Stimulated activated CD4-positive, alpha-beta T cell treated with anti-CD3 and anti-CD28 coated beads, Interleukin-4, amount 100 ng/mL, for 1 hour (primary cell): ENCODE measurements at places on chromosomes 1 and 21.
A peak's percentile ranks its signal among the peaks of the same experiment; 100 is the strongest.

DNA sequence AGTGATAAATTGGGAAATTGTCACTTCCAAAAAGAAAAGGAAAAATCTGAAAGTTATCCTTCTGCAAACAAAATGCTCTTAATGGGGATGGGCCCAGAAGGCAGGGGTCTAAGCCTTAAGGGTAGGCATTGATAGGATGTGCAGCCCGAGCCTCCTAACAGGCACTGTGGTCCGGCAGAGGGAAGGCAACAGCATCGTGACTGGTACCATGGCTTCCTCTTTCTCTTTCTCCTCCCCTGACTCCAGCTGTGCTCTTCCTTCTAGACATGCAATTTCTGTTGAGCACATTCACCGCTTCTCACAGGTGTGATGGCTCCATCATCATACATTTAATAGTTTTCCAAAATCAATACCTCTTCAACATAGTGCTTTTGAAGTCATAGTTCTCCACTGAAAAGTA is 91.5 kb downstream of the SELENOF start:
- DNase-seq: no peak

DNA sequence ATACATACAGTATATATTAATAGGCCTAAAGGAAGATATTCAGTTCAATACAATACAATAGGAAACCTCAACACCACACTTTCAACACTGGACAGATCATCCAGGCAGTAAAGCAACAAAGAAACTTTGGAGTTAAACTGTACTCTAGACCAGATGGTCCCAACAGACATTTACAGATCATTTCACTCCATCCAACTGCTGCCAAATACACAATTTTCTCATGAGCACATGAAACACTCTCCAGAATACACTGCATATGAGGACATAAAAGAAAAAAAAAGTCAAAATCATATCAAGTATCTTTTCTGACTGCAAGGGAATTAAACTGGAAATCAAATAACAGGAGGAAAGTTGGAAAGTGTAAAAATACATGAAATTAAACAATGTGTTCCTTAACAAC is 607.5 kb upstream of the BRINP3 start:
- DNase-seq: no peak

GRCh38 chr1:168271636-168272035 is 9.0 kb upstream of the TBX19 start:
- no peak for DNase-seq

- DNase-seq: no peak
Measured at GRCh38 chr21:45156459-45156858, 82.1 kb downstream of the ADARB1 start.

GRCh38 chr21:44013380-44014088 is 1.4 kb downstream of the TRAPPC10 start:
- peak; percentile 42 for DNase-seq

GRCh38 chr1:8349961-8350360 is 32.0 kb downstream of the SLC45A1 start:
- DNase-seq: no peak

DNA sequence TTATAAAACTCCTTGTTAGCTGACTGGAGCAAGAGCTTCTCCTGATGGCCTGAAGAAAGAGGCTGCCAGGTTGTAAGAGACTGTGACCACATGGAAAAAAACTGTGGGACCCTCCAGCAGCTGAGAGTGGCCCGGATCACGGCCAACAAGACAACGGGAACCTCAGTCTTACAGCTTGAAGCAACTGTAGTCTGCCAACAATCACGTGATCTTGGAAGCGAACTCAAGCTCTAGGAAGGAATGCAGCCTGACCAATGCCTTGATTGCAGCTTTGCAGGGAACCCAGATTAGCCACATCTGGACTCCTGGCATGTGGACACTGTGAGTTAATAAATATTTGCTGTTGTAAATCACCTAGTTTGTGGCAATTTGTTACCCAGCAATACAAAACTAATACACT is 442.6 kb upstream of the PRMT6 start:
- DNase-seq: no peak

DNA sequence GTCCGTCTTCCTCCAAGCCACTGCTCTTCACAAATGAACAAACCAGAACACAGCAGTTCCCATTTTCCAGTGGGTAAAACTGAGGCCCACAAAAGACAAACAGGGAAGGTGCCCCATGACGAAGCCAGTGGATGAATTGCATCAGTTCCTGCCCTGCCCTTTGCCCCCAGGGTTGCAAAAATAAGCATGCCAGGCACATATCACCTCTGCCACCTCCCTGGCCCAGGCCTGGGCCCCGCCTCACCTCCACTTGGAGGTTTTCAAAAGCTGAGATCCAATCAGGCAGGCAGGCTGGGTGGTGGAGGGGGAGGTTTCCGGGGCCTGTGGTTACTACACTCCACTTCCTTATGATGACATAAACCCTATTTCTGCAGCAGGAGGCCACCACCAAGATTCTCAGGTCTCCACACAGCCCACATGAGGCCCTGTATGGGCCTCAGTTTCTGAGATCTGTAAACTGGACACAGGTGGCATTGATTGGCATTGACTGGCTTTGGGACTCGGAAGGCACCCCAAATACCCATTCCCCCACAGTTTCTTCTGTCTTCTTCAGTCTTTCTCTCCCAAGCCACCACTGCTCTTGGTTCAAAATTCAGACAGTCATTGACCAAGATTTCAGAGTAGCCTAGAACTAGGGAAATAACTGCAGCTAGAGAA is 4.1 kb downstream of the KIF21B start:
- peak; percentile 83 for DNase-seq

- DNase-seq: peak; percentile 77
Measured at GRCh38 chr1:151311589-151312331, 15.5 kb downstream of the PI4KB start.

DNA sequence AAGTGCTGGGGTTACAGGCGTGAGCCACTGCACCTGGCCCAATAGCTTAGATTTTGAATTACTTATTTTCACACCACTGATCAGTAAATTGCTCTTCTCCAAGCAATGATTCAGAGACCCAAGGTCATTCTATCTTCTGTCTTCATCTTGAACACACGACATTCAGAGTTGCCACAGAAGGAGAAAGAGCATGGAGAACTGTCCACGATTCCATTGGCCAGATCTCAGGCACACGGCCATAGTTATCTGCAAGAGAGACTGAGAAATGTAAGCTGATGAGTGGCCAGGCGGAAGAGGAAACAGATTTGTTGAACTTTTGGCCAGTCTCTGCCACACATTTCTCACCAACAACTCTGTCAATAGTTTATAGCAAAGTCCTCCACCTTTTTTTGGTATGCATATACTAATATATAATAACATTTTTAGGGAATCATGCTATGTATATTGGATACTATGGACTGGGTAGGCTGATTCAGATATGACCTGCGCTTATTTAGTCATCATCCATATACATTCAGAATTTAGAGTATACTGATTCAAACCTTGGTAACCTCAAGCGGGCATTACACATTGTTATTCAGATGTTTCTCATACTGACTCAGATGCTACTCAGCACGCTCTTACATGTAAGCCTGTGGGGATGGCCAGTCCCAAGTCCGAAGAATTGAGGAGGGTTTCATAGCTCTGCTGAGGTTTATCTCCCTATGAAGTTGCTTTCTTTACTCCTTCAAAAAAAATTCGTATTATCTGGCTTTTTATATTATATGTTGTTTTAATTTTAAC is 25.5 kb upstream of the CAP1 start:
- no peak for DNase-seq

DNA sequence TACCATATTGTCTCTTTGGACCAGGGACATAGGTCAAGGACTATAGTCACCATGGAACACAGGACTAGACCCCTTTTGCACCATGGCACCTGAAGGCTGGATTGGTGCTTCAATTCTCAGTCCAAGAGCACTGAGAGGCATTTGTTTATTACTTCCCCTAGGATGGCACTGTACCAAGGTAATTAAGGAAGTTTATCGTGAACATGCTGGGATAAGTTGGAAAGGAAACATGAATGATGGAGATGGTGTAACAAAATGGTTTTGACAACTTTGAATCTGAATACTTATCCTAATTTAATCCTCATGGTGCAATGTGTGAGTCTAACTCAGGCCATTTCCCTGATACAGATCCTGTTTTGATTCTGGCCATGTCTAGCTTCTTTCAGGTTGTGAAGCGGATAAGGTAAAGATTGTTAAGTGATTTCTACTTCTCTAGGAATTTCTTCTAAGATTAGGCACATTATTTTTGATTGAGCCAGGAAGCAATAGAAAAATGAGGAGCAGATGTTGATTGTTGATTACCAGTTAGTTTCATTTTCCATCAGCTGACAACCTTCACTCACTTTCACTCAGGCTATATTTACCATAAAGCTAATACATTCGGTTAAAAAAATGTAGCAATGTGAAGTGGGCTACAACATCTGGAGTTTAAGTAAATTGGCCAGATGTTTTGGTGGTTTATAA is 37.3 kb upstream of the SIPA1L2 start:
- DNase-seq: no peak

DNA sequence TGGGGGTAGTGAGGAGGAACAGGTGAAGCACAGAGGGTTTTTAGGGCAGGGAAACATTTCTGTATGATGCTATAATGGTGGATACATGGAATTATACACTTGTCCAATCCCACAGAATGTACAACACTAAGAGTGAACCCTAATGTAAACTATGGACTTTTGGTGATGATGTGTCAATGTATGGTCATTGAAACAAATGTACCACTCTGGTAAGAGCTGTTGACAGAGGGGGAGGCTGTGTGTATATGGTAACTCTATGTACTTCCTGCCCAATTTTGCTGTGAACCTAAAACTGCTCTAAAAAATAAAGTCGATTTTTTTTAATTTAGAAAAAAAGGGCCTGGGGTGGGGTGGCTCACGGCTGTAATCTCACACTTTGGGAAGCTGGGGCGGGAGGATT is 22.9 kb downstream of the ASAP3 start:
- no peak for DNase-seq

DNA sequence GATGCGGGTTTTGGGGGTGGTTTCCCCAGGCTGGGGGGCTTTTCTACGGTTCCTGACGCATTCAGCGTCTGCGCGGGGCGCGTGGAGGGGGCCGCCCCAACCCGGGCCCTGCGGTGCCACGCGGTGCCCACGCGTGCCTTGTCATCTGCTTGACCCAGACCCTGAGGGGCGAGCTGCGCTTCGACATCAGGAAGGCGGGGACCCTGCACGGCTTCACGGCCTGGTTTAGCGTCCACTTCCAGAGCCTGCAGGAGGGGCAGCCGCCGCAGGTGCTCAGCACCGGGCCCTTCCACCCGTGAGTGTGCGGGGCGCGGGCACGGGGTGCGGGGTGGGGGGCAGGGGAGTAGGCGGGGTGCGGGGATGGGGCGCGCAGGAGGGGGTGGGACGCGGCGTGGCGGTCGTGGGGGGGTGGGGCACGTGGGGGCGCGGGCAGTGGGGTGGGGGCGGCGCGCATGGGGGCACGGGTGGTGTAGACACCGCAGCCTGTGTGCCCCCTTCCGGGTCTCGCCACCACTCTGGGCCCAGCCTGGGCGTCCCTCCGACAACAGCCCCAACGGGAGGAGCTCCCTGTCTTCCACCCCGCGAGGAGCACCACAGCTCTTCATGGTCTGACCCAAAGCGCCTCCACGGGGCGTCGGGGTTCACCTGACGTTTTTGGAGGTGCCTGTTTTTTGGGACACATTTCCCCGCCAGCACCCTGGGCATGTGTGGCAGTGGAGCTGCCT is 26.3 kb downstream of the PRMT2 start:
- DNase-seq: no peak

GRCh38 chr1:27659497-27660299 is 12.3 kb downstream of the IFI6 start:
- peak; percentile 82 for DNase-seq

- no peak for DNase-seq
Measured at GRCh38 chr1:82090104-82090503, 289.4 kb downstream of the ADGRL2 start.

DNA sequence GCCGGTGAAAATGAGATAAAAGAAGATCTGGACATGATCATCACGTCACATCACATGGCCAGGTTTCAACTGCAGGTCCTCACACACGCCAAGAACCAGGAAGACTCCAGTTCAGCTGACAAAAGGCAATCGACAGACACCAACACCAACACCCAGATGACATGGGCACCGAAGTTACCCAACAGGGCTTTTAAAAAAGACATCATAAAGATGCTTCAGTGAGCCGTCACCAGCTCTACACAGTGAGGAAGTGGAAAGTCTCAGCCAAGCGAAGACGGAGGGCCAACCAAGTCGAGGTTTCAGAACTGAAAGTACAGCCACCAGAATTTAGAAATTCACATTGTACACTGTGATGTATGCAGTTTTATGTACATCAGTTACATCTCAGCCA is 154.3 kb upstream of the COL6A1 start:
- no peak for DNase-seq

GRCh38 chr21:38351176-38351959 is 94.6 kb downstream of the KCNJ15 start:
- DNase-seq: no peak

GRCh38 chr1:20610970-20611369 is 22.1 kb downstream of the CDA start:
- DNase-seq: no peak

GRCh38 chr1:100578201-100578600 is 40.3 kb downstream of the GPR88 start:
- DNase-seq: no peak

- no peak for DNase-seq
Measured at GRCh38 chr1:224698015-224698451, 81.9 kb downstream of the CNIH3 start.

DNA sequence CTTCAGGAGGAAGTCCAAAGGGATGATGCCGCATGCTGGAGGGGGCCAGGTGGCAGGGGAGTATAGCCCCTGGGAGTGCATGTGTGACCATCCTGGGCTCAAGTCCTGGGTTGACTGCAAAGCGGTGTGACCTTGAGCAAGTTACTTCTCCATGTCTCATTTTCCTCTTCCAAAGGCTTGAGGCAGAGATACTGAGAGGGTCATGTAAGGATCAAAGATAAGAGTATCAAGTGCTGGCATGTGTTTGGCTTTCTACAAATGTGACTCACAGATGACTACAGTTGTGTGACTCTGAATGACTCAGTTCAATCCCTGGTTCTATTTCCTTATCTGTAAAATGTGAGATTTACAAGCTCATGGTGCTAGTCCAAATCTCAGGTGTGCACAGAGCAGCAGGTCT is 26.1 kb downstream of the PROK1 start:
- no peak for DNase-seq

DNA sequence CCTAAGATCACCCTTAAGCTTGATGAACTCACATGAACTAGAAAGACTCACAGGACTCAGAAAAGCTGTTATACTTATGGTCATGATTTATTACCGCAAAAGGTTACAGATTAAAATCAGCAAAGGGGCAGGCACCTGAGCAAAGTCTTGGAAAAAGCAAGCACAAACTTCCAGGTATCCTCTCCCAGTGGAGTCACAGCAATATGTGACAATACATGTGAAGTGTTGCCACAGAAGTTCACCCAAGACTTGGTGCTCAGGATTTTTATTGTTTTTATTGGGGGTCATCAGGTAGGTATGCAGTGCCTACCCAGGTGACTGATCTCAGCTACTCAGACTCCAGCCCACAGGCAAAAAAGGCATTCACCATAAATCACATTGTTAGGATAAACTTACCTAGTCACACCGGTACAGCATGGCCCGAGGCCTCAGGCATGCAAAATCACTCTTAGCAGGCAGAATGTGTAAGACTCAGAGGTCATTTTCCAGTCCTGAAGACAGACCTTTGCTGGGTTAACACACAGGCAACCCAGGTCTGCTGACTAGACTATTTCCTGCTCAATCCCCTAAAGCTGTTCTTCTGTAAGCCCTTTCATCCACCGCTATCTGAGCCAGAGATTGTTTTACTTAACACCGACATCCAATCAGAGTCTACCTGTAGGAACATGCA is 55.6 kb downstream of the SSX2IP start:
- DNase-seq: no peak

GRCh38 chr1:67988066-67988465 is 62.4 kb downstream of the DIRAS3 start:
- DNase-seq: no peak

- no peak for DNase-seq
Measured at GRCh38 chr1:113770031-113770430, 10.7 kb upstream of the PHTF1 start.
